ENCODE measurements at places on chromosomes 2 and 18.

DNA sequence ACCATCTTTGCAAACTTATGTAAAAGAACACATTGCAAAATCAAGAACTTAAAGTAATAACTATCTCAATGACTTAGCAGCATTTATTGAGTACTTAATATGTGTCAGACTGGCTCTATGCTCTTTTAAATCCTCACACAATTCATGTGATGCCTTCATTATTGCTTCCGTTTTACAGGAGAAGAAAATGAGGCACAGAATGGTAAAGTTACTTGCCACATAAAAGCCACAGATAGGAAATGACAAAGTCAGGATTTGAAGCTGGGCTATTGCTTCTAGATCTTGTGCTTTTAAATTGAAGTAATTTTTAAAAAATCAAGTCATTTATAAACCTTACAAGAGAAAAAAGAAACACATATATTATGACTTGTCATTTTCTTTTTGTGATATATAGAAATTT is 174.2 kb downstream of the WDR7 start:
- DNase-seq = no peak

DNA sequence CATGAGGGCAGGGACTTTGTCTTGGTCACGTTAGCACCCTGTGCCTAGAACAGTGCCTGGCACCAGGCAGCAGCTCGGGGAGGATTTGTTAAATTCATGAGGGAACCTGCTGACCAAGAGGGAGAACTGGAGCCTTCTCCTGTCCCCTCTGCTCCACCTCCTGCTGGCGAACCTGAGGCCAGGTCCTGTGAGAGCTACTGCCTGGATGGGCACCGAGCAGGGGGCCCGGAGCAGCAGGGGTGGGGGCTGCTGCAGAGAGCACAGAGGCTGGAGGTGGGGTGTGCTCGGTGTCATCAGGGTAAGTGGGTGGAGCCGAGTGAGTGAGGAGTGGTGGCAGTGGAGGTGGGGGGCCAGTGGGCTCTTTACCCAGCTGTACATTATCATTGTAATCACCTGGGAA is 52.1 kb upstream of the FAHD2A start:
- DNase-seq = no peak

GRCh38 chr2:241648453-241648852 is 11.0 kb downstream of the ATG4B start:
- no peak for DNase-seq

- no peak for DNase-seq
Measured at GRCh38 chr2:221602938-221603337, 30.8 kb upstream of the EPHA4 start.

- DNase-seq = no peak
Measured at GRCh38 chr2:177322801-177323261, 58.3 kb upstream of the NFE2L2 start.

- DNase-seq = no peak
Measured at GRCh38 chr18:61699397-61700110, 193.3 kb downstream of the RNF152 start.

DNA sequence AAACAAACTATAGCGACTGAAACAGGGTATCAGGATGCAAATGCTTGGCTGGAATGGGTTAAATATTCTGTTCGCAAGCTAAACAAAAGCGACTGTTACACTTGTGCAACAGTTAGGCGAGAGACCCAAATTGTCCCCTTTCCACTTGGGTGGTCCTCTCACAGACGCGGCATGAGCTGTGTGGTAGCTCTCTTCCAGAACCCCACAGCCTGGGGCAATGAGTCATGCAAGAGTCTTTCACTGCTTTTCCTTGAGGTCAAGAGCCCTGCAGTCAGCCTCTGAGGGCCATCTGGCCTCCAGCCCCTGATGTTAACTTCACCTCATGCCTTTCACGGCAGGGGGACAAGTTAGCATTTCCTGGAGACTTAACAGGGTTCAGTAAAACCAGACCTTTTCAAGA is 25.7 kb downstream of the SULT1C4 start:
- no peak for DNase-seq

DNA sequence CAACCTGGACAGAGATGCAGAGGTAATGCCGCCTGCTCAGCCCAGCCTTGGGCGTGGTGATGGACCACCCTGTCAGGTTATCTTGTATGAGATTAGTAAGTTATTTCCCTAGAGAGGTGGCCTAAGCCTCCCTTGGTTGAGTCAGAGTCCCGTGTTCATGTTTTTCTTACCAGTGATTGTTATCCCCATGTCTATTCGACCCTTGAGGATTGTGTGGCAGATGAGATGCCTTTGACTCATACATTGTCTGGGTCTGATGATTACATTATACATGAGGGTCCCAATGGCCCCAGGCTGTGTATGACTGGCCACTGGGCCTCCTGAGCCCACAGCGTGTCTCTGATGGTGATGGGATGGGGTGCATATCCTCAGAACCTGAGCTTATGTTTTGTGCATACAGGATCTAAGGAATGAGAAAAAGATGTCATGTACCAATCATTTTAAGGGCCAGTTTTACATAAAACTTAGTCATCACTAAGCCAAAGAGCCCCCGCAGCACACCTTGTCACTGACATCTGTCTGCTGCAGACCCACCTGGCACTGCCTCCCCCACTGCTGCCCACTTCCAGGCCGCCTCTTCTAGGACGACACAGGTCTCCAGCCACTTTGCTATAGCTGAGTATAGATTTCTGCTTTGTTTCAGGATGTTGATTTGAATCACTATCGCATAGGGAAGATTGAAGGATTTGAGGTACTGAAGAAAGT is 7.7 kb downstream of the PPP1R7 start:
- DNase-seq = no peak

GRCh38 chr18:54183390-54183789 is 41.1 kb downstream of the MBD2 start:
- no peak for DNase-seq

DNA sequence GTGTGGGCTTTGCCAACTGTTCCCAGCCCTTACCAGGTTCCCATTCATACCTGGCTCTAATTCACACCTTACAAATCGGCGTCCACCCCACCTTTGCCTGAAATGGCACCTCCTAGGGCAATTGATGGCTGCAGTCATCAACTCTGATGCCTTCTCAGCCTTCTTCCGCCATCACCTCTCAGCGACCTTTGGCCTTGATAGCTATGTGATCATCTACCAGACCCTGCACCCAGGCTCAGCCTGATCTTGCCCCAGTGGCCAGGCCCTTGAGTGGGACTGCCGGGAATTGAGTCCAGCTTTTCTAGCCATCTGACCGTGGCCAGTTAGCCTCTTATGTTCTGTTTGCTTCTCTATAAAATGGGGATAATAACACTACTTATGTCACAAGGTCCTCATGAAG is 32.5 kb downstream of the PSD4 start:
- DNase-seq = no peak

- DNase-seq = no peak
Measured at GRCh38 chr2:85893428-85894258, 4.9 kb upstream of the ST3GAL5 start.

DNA sequence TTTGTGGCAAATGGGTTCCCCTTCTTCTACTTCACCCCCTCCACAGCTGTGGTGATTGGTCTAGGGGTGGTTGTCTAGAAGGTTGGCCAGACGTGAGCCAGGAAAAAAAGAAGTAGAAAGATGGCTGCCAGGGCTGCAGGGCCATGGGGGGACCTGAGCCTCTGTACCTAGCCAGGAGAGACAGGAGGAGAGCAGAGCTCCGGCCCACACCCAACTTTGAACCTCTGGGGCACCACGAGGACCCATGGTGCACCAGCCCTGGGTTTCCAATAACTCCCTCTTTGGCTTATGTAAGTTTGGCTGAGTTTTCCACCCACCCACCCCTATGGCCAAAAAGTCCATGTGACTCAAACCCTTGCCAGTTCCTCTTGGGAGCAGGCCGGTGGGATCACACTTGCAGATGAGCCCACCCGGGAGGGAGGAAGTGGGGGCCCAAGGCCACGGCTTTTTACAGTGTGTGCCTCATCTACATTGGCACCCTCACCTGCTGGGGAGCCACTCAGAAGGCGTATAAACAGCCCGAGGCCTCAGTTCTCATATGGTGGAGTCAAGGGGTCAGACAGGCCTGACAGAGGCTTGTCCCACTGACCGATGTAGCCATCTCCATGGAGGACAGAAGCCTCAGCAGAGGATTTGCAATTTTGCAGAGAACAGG is 293.1 kb upstream of the HDAC4 start:
- no peak for DNase-seq

- DNase-seq = no peak
Measured at GRCh38 chr18:29307231-29307630, 1130.3 kb upstream of the CDH2 start.

DNA sequence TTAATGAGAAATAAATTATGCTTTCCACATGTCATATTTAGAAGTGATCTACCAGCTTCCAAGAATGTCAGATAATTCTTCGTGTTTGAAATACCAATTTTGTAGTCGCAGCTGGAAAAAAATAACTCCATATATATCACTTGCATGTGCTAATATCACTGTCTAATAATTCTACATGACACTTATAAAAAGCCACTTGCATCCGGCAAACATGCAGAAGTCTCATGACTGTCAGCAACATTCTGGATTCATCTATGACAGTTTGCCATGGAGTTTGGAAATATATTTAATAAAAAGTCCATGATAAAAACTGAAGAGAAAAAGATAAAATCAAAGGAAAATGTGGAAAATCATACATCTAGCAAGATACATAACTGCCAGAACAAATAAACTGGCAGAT is 1784.4 kb downstream of the SUCLG1 start:
- DNase-seq = no peak

- DNase-seq = no peak
Measured at GRCh38 chr2:187266147-187266546, 181.9 kb downstream of the CALCRL start.

- DNase-seq = no peak
Measured at GRCh38 chr2:20648206-20648605, 2.7 kb downstream of the HS1BP3 start.

GRCh38 chr2:218032336-218033171 is 29.8 kb upstream of the TNS1 start:
- no peak for DNase-seq

DNA sequence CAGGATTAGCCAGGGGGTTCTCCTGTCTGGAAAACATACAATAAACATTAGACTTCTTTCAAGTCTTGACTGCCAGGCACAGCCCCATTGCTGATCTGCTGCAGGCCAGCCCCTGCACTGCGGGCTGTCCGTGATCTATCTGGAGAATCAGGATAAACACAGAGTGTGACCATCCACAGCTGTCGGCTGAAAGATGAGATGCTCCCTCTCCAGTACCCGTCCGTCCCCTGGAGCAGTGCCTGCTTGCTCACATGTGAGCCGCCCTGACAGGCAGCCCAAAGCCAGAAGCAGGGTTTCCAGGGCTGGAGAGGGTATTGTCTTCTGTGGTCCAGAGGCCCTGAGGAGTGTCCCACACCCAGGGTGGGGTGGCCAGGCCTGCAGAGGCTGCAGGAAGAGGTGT is 46.1 kb upstream of the FOSL2 start:
- no peak for DNase-seq

DNA sequence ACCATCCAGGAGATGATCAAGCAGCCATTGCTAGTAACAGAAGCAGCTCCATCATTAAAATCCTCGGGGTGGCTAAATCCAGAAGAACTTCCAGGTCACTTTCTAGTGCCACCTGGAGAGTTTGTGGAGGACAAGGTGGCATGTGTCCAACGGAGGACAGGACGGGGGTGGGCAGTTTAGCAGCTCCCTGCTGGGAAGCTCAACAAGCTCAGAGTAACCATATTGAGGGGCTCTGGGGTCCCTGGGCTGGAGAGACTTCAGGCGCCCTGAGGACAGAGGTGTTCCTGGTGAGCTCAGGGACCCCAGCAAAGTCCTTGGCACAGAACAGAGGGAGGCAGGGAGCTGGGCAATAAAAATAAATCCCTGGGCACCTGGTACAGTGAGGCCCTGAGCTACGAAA is 140.0 kb upstream of the FHL2 start:
- no peak for DNase-seq

DNA sequence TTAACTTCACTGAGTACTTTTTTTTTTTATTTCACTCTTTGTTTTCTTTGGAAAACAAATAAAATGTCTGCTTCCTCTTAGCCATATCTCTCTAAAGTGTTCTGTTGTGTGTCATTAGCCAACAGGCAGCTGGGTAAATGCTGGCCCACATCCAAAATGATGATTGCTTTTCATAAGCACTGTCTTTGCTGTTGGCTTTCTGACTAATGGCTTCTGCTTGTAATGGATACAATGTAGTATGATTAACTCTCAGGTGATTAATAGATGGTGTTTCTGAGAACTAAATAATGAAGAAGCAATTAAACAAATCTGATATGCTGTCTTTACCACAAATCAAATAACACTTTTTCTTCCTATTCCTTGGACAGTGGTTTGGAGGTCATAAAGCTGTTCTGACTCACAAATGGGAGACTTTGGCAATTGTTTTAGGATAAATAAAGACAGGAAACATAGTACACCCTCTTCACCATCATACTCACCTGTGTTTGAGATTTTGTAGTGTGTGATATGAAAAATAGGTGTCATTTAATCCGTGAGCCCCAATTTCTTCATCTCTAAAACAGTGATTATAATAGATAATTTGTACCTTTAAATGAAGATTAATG is 888.4 kb downstream of the TSN start:
- peak; percentile 90 for DNase-seq

Data from NCI-H1417 treated with DMSO at 0.1 percent for 48 hours (cell line).